ENCODE measurements at places on chromosomes 5 and 9.

DNA sequence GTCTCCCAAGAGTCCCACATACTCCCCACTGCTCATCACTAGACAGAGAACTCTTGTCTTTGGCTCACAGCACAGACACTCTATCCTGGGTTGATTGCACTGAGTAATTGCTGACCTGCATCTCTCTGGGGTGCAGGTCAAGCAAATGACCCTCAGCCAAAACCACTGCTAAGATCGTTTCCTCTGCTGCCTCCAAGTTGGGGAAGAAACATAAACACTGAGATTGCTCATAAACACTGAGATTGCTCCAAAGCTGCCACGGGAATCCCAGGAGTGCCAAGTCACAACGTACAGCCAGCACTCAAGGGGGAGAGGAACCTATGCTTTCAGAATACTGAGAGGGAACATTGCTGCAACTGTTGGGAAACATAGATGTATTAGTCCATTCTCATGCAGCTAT, 1402.1 kb upstream of the ACO1 start:
- peak; percentile 6 for DNase-seq

DNA sequence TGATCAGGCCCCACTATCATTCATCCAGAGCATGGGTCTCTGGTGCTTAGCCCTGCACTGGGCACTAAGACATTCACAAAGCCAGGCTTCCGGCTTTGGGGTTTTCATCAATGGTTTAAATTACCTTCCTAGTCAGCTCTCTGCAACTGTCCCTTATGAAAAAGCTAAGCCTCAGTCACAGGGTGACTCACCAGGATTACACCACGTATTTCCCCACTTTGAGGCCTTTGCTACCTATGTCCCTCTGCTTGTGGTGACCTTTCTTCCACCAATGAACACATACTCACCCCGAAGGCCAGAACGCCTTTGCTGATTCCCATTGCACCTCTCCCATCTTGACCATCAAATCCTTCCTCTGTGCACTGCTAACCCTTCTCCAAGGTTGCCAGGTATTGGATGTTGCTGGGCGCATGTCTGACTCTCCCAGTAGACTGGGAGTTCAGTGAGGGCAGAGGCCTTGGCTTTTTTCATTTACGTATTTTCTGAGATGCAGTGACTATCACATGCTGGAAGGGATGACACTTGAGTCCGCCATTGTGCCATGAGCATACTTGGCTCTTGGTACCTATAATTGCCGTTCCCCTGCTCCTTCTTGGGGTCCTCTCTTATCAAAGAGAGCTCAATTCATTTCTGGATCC, 58.7 kb upstream of the TNFSF8 start:
- no peak for DNase-seq

- no peak for DNase-seq
Observed at GRCh38 chr5:9405196-9405754, 140.6 kb downstream of the SEMA5A start.

GRCh38 chr5:37532976-37533740, 154.0 kb downstream of the WDR70 start:
- DNase-seq: no peak

- peak; percentile 17 for DNase-seq
Observed at GRCh38 chr9:89149726-89150125, 28.9 kb downstream of the SHC3 start.

- DNase-seq: no peak
Observed at GRCh38 chr5:126911986-126912385, 118.4 kb downstream of the MARCHF3 start.

DNA sequence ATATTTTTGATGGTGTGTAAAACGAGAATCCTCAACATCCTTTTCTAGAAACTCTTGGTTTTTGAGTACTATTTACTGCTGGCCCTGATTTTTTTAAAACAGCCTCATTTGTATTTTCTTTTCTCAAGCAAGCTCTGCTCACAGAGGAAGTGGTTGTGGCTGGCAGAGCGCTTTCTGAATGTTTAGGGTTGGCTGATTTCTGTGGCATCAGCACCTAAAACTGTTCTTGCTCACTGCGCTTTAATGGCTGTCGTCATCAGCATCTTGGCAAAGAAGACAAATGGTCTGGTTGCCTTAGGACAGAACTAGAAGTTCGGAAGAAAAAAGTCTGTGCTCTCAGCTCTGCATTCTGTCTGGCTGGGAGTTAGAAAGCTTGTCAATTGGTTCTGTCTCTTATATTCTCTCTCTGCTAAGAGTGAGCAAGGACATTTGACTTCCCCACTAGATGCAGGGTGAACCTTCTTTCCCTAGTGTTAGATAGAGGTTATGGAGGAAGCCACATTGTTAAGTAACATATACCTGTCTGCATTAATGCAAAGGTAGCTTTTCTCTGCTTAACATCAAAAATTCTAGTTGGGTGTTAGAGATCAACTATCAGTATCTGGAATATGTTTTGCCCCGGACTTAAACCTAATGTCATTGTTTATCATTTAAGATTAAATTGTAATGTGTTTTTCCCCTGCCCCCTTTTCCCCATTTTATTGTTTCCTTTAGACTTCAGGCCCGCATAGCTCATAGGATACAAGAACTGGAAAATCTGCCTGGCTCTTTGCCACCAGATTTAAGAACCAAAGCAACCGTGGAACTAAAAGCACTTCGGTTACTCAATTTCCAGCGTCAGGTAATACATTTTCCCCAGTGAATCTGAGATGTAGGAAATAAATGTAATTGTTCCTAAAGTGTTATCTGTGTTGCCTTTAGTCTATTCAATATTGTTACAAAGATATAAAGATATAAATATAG, 39.0 kb downstream of the SMARCA2 start:
- peak; percentile 55 for DNase-seq

- no peak for DNase-seq
Observed at GRCh38 chr9:135589596-135590485, 28.3 kb downstream of the PAEP start.

DNA sequence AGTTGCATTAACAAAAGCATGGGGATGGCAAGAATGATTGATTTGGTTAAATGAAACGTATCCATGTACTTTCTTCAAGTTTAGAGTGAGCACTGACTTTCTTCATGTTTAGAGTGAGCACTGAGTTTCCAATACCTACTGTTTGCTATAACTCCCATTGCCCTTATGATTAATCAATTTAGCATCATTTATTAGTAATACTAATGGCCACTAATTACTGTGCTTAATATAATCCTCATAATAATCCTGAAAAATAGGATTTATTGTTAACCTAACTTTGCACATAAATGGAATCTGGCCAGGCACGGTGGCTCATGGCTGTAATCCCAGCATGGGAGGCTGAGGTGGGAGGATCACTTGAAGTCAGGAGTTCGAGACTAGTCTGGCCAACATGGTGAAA, 22.1 kb upstream of the GPR21 start:
- no peak for DNase-seq

- DNase-seq: peak; percentile 64
Observed at GRCh38 chr9:18268381-18268780, 205.6 kb upstream of the ADAMTSL1 start.

DNA sequence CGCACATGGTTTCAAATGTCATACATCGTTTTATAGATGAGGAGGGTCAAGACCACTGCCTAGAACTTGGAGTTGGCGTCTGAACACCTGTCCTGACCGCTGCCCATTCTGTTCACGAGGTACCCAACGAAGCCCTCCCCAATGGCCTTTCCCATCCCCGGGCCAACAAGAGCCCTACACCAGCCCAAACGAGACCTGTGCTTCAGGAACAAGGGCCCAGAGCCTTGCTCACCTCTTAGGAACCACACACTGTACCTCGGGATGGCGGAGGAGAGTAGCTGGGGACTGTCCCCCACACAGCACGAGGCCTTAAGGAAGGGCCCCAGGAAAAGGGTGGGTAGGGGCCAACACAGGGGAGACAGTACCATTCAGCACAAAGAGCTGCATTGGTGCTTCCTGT, 3.0 kb downstream of the SURF6 start:
- DNase-seq: no peak

DNA sequence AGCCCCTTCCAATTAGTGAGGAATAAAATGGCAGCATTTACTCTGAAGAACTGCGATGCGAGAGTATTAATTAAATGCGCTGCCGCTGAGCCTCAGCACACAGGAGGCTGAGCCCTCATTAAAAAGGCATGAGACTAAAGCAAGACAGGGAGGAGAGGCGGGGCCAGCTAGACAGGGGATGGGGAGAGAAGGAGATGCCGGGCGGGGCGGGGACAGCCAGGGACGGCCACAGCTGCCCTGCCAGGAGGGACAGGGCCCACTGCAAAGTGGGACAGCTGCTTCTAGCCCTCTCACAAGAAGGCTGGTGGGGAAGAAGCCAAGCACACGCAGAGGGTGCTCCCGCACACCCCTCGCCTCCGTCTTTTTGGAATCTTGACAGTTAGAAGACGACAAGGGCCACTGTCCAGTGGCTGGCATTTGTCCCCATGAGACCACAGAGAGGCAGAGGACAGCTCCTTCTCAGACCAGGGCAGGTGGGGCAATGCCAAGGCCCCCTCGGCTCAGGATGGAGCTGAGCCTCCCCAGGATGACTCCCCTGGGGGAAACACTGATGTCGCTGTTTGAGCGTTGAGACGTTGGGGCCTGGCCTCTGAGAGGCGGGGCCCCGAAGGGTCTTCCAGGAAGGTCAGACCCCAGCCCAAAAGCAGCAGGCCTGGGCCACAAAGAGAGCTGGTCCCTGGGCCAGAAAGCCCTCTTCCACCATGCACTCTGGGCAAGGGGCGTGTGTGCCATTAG, 26.9 kb downstream of the ADAMTS2 start:
- DNase-seq: no peak

- no peak for DNase-seq
Observed at GRCh38 chr9:120865809-120866208, 11.2 kb downstream of the PHF19 start.

- DNase-seq: no peak
Observed at GRCh38 chr9:128054087-128054486, 13.0 kb downstream of the NAIF1 start.

DNA sequence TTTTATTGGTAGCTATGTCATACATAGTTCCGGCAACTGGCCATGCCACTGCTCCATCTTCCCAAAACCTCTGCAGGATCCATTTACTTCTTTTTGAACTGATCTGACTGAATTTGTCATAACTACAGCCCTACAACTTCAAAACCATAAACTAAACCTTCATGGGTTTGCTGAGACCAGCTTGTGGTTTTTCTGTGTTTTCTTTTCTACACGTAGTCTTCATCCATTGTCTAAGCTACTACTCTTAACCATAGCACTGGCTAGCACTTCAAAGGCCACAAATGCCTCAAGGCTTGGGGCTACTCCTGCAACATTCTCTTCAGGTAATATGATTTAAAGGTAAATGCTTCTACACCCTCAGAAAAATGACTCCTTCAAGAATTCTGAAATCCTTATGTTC, 9.0 kb upstream of the KIF2A start:
- no peak for DNase-seq

DNA sequence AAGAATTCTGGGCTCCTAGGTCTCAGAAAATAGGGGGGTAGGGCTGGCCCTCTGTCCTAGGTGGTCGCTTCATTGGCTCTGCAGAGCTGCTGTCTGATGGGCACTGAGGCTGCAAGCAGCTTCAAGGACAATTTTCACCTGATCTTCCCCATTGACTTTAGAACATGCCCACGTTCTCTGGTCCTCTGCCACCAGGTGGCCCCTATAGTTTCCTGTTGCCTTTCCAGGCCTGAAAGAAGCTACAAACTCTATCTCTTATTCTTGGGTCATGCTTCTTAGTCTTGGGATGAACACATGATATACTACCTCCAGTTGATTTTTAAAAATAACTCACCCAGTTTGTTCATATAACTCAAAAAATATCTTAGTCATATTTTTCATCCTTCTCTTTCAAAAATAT, 26.3 kb downstream of the SPZ1 start:
- no peak for DNase-seq

GRCh38 chr9:126974594-126974993, 60.0 kb downstream of the RALGPS1 start:
- DNase-seq: no peak

- DNase-seq: peak; percentile 25
Observed at GRCh38 chr9:2494562-2494961, 127.0 kb upstream of the VLDLR start.

DNA sequence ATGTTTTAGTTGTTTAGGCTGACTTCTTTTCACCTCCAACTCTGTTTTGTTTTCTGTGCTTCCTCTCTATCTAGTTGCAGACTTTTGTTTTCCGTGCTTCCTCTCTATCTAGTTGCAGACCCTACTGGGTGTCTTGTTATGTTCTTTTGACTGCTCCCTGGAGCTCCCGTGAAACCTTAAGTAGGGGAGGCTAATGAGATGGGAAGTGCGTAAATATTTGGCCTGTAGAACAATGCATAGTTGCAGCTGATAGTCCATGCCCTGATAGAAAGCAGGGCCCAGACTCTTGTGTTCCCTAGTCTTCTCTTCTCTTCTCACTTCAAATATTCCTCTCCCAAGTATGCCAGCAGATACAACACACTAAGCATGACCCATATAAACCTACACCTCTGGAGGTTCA, 757.0 kb downstream of the BRINP1 start:
- no peak for DNase-seq

GRCh38 chr9:15332939-15333338, 25.9 kb upstream of the TTC39B start:
- no peak for DNase-seq

DNA sequence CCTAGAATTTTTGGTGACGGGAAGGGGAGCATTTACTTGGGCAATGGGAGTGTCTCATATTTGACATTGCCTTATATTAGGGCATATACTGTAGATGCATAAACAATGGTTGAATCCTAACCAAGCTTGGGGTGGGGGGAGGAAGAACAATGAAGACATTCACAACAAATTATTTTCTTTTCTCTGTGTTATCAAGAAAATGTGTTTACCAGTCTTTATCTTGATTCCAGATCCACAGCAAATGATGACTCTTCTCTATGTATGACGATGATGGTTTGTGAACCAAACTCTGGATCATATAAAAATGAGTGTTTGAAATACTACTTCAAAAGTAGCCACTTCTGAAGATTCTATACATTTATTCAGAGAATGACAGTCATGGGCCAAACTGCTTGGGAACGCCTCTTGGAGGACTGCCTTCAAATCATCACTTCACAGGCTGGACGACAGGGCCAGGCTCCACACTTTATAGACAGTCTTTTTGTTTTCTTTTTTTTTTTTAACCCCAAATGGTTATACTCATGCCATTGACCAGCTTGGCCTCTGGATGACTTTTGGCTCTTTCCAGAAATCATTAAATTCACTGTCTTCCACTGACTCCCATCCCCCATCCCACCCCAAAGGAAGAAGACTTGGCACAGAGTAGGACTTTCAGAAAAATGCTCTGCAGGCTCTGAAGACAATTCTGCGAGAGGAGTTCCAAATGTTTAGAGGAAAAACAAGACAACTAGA, 123.8 kb upstream of the LIFR start:
- DNase-seq: no peak
